ENCODE measurements at places on chromosomes 16 and 17. TPM values are rescaled to one million over a fixed set of nuclear protein-coding genes. Genes with fewer than 3 reads are reported as not detected.
A peak's percentile ranks its signal among the peaks of the same experiment; 100 is the strongest.

Gene ZNF597
- 1.8 TPM for total RNA-seq

GRCh38 chr16:77383606-77384187 lies 51.1 kb downstream of the ADAMTS18 start:
- no peak for DNase-seq

Gene HSPB9
- not detected for total RNA-seq

Gene EFCAB13
- total RNA-seq = 9.2 TPM

GRCh38 chr17:77492446-77493237 lies 351.9 kb downstream of the SEC14L1 start:
- DNase-seq = no peak

DNA sequence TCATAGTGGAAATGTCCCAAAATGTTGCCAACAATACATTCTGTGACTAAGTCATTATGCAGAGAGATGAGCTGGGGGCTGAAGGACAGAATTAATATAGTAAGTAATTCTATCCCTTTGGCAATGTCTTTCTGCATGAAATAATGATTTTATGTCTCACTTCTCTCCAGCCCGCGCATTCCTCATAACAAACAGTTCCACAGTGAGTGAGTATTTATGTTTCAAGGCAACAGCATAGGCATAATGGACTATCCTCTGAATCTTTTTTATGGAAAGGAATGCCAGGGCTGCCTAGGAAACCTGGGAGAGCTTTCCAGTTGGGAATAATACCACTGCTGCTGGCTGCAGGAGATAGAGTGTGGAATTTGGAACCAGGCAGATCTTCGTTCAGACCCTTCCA lies 477.7 kb downstream of the HS3ST4 start:
- no peak for DNase-seq

Gene TEKT1
- total RNA-seq = not detected

DNA sequence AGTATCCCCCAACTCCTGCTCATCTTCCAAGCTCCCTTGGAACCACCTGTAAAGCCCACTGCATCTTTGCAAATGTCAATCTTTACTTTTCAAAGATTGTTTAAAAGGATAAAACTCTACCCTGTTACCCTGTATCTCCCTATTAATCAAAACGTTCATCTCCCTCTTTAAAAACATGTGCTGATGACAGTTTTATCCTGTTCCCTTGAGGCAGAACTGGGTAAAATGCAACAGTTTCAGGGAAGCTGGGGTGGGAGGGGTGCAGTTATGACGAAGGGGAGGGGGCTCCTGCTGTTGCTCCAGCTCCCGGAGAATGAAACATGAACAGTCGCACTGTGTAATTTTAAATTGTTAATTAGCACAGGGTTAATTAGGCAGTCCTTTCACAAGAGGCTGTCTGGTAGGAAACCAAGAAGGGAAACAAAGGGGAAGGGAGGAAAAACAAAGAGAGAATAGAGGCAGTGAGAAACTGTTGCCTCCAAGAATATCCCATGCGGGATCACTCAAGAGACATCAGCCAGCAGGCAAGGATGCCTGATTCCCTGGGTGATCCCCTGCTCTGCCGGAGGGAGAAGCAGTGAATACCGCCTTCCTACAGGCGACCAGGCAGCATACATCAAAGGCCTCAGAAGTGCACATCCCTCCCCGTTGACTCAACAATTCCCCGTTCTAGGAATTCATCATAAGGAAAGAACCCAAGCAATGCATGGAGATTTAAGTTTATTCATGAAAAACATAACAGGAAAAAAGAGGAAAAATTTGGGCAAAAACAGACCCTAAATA lies 84.2 kb downstream of the ZFHX3 start:
- DNase-seq = peak; percentile 74

Gene UNC45B
- total RNA-seq = not detected

GRCh38 chr17:80812362-80813088 lies 179.1 kb upstream of the CHMP6 start:
- no peak for DNase-seq

Gene GPR139
- total RNA-seq = not detected

Gene GNGT2
- not detected for total RNA-seq

DNA sequence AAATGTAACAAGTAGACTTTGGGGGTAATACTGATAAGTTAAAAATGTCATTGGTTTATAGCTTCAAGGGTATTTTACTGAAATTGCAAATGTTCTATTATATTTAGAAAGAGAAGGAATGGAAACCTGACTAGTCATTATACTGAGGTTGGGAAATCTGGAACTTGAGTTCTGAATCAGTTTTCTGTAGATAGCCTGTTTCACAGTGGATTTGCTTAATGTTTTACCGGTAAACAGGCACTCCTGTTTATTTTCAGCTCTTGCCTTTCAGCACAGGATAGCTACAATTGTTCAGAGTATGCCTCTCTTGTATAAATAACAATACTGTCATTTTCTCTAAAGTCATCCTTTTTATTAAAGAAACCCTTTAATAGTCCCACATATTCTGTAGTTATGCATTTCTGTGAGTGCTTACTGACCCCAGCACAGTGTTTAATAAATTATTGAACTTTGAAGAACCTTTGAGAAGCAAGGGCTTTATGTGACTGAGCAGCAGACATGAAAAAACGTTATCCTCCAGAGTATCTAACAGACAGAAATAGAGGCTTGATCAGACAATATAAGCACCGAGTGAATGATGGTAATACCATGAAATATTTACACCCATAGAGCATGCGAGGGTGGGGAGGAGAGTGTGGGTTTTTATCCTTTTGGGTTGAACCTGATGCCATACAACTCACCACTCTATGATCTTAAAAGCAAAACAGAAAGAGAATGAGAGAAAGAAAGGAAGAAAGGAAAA lies 58.2 kb downstream of the FTO start:
- DNase-seq = no peak

Gene HIC1
- 30.0 TPM for total RNA-seq

Gene ELAC2
- 37.5 TPM for total RNA-seq

DNA sequence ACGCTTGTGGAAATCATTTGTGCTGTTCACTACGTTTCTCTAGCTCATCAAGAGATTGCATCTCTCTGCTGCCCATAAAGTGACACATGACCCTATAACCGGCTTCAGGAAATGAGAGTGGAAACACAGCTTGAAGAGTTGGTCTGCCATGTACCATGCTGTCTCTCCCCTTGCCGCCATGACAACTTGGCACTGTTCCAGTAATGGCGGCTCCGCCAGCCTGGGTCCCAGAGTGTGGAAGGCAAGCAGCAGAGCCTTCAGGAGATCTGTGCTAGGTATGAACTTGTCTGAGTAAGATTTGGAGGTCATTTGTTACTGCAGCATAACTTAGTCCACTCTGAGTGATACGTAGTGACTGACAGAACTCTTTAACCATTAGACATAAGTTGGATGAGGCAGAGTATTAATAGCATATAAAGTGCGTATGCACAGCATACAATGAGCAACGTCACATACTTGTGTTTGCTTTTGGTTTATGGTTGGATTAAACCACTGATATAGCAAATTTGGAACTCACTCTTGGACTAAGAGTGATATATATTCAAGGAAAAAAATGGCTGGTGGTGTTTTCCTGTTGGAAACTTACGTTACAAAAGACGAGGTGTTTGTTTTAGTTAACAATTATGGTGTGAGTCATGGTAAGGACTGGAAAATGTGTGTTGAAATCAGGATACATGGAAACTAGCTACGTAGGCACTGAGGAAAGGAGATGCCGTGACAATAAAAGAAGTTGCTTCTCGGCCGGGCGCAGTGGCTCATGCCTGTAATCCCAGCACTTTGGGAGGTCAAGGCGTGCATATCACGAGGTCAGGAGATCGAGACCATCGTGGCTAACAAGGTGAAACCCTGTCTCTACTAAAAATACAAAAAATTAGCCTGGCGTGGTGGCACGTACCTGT lies 24.4 kb upstream of the PMP22 start:
- DNase-seq = peak; percentile 80

Gene ACSM5
- not detected for total RNA-seq

GRCh38 chr17:27915709-27916108 lies 22.5 kb upstream of the LYRM9 start:
- DNase-seq = no peak

GRCh38 chr16:67936880-67937605 lies 393 bp upstream of the PSMB10 start:
- DNase-seq = no peak

DNA sequence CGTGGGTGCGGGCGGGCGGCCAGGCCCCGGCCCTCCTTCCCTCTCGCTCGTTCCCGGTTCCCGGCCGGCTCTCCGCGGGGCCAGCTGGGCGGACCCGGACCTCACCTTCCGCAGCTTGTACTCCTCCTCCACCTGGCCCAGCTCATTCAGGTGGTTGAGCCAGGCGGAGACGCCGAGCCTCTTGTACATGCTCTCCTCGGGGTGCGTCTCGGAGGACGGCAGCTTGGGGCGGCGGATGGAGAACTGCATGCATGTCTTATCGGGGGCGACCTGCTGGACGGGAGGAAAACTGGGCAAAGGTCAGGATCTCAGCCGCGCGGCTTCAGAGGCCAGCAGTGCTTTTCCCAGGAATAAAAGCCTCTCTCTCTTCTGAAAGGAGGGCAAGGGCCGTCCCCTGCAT lies 85.4 kb downstream of the TBC1D16 start:
- DNase-seq = no peak

Gene USP43
- total RNA-seq = under 0.01 TPM

- DNase-seq = peak; percentile 82
Observed at GRCh38 chr17:32783602-32784001, 93.3 kb downstream of the MYO1D start.

Gene RAB37
- total RNA-seq = 0.26 TPM

- no peak for DNase-seq
Observed at GRCh38 chr17:34012709-34013375, 242.2 kb upstream of the CCL2 start.

DNA sequence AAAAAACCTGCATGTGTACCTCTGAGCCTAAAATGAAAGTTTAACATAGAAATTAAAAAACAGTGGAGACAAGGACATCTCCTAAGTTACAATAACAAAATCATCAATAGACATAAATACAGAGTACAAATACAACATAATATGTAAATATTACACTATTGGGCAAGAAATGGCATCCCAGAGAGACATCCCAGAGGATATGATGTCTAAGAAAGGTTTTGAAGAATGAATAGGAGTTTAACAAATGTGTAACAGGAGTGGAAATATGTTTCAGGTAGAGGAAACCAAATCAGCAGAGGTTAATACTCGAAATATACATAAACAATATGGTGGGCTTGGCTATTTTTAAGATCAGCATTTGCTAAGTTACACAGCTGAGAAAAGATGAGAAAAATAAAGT lies 447.7 kb upstream of the MAF start:
- no peak for DNase-seq

DNA sequence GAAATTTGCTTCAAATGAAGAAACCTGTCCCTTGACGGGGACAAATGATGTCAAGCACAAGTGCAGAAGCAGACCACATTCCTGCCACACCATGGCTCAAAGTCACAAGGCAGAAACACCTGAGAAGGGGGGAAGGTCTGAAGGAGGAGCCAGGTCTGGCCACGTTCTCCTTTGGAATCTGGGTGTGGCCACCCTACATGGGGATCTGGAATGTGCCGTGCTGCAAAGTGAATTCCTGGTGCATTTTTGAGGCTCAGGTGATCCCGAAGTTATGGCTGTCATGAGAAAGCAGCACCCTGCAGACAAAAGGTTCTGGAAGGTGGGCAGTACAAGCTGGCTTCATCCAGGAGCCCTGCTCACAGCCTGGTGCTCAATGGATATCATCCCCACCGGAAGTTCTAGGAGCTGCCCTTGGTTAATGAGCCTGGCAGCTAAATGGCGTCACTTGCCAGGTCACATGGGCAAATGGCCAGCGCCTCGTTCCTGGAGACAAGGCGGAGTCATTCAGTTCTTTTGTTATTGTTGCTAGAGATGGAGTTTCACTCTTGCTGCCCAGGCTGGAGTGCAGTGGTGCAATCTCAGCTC lies 20.1 kb upstream of the ADCY9 start:
- no peak for DNase-seq

Measured in fibroblast of lung (primary cell).